ENCODE measurements at places on chromosomes 11 and 22. TPM values are rescaled to one million over a fixed set of nuclear protein-coding genes. Genes with fewer than 3 reads are reported as not detected.

Gene APLNR
- polyA plus RNA-seq = not detected

Gene SOX10
- not detected for polyA plus RNA-seq

Gene DSCAML1
- 0.15 TPM for polyA plus RNA-seq

Gene TRIM34
- 12.1 TPM for polyA plus RNA-seq

Gene FGF4
- polyA plus RNA-seq = not detected

Gene RASSF10
- not detected for polyA plus RNA-seq

Gene MRGPRX4
- polyA plus RNA-seq = not detected

Gene BCO2
- not detected for polyA plus RNA-seq

Gene TRIM49D1
- not detected for polyA plus RNA-seq
